ENCODE measurements at places on chromosomes 16 and 17.

DNA sequence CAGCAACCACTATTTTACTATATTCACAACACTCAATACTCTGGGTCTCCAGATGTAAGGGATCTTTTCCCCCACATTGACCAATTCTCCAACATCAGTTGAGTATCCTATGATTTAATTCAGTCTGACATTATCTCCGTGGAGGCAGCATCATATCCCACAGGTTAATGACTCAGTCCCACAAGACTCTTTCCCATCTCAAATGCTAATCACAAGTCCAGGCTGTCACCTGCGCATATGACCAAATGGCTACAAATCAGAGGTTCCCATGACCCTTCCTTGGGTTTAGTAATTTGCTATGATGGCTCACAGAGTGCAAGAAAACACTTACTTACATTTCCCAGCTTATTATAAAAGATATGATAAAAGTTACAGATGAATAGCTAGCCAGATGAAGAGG is 18.7 kb downstream of the ACSM3 start:
- DNase-seq = no peak

- peak; percentile 49 for DNase-seq
Measured at GRCh38 chr17:74749279-74750038, 1.0 kb downstream of the NHERF1 start.

DNA sequence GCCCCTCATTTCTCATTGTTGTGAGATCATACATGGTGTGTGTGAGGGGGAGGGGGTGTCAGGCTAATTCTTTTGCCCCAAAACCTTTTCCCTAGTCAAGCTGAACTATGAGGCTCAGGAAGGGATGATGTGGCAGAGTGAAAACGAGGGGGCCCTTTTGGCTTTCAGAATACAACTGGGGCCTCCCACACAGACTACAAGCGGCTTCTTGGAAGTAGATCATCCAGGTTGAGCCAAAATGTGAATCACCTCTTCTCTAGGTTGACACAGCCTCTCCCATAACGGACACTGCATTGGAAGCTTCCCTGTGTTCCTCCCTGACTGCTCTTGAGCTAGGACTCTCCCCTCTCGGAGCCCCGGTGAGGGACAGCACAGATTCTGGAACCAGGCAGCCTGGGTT is 2.3 kb upstream of the ALKBH5 start:
- no peak for DNase-seq

DNA sequence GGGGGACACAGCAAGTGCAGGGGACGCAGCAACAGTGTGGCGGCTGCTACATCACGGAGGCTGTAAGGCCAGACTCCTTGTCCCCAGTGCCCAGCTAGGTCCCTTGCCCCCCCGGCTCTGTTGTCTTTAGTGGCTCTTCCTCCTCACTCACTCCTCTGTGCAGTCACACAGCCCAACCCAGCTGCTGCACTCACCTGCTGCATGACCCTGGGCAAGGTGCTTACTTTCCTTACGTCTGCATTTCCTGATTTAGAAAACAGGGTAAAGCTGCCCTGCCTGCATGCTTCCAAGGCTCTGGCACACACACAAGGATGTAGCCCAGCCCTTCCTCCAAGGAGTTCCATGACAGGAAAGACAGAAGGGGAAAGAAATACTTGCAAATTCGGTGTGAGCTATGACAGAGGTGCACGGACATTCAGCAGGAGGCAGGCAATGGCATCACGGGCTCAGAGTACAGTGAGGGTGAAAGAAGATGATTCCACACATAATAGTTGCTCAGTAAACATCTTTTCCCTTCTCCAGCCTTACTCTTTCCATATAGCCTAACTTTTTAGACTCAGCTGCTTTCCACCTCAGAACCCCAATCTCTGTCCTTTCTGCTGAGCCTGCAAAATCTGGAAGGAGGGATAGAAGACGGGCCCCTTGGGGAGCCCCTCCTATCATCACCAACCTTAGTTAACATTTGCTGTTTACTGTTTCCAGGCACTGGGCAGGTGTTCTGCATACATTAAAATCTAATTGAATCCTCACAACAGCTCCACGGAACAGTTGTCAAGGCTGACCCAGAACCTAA is 150.9 kb downstream of the MRM1 start:
- no peak for DNase-seq

DNA sequence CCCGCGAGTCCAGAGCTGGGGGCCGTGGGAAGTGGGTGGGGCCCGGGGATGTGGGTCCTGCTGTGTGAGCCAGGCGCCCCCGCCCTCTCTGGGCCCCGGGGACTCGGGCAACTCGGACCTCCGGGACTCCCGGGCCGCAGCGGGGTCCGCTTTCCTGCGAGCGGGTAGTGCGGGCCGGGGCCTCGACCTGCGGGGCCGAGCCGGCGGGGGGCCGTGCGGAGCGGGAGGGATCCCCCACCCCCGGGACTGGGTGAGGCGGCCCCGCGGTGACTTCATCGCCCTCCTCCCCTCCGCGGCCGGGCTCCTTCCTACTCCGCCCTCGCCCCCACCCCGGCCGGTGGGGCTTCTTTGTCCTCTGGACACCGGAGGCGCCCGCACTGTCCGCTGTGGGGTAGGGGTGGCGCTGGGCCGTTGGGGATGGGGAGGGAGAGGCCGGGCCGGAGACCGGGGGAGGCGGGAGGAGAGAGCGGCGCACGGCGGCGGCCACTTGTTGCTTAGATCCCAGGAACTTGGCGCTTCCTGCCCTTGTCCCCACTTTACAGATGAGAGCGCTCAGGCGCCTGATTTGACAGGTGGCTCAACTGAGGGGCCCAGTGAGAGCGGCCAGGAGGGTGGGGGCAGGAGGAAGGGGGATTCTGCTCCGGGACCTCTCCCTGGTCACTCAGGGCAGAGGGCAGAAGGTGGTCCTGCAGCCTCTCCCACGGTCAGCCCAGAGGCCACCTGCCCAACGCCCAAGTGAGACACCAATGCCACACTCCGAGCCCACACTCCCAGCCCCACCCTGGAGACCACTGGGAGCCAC is 874 bp downstream of the CMTM3 start:
- no peak for DNase-seq

DNA sequence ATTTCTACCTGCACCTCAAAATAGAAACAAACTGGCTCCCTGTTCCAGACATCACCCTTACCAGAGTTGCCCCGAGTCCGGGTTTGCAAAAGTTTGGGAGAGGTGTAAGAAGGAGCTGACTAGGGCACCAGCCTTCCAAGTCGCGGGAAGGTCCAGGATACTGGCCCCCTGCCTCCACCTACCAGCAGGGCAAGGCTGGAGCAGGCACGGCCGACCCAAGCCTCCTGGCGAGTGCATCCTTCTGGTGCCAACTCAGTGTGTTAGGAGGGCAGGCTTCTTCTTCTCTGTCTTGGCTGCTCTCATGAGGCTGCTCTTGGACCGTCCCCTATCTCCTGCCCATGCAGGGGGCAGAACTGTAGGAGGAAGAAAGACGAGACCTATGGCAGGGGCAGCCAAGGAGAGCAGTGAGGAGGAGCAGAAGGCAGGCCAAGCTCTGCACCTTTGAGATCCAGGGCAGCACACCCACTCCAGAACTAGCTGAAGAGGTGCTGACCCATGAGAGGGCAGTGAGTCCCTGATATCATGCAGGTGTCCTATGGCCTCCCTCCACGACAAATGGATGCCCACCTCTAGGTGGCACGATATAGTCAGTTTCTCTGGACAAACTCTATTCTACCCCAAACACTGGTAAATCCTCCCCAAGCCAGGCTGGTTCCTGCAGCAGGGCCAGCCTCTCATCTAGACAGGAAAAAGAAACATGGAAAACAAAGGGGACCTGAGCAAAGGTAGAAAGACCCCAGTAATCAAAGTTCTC is 54.4 kb downstream of the CYTH1 start:
- no peak for DNase-seq

GRCh38 chr16:76081967-76082366 is 195.2 kb upstream of the CNTNAP4 start:
- no peak for DNase-seq

DNA sequence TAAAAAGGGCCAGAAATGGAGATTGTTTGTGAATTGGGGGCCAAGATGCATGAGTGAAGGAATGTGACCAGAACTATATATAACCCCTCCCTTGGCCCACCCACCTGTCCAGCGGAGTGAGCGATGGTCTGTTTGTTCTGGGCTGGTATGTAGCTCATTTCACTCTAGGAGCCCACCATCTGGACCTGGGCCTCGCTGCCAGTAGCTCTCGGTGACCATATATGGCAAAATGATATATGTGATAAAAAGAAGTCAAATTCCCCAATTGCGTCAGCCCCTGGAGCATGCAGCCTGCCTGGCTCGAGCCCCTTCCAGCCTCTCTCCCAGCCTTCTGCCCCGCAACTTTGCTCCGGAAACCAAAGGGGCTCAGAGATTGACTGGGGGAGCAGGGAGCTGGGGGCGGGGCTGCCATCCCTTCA is 47.3 kb downstream of the CCDC42 start:
- DNase-seq = no peak

GRCh38 chr17:79739148-79740062 is 8.7 kb downstream of the ENPP7 start:
- no peak for DNase-seq

DNA sequence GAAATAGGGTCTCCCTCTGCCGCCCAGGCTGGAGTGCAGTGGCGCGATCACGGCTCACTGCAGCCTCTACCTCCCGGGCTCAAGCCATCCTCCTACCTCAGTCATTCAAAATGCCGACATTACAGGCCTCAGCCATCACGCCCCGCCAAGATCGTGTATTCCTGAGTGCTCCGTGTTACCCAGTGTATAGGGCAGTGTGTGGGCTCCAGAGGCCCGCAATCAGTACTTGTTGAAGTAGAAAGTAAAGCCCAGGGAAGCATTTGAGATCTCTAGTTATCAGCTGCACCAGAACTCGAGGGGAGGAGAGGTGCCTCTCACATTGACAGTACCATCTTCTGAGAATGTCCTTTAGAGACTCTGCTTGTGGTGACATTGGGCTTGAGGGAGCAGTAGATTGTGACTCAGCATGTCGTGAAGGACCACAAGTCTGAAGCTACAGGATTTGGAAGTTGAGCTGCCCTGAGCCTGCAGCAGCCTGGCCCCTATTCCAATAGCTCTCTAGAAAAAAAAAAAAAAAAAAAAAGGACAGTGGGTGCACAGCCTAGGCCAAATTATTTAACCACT is 1.1 kb upstream of the PRPSAP1 start:
- DNase-seq = peak; percentile 31

DNA sequence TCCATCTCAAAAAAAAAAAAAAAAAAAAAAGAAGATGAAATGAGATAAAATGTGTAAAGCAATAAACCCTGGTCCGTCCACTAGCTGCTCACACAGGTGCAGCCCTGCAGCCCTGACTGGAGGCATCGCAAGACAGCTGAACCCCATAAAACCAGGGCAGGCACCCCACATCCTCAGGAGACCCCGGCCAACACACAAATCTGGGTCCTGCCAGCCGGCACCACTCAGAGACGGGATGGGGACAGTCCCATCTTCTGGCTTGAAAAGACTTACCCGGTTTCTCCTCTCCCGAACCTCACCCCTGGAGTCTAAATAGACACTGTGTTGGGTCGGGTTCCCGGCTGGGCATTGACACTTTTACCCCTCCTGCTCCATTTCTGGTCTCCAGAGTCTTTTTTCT is 52.7 kb upstream of the TNRC6C start:
- DNase-seq = no peak

- peak; percentile 59 for DNase-seq
Measured at GRCh38 chr17:49494986-49495841, at the start of gene NGFR. TSS of gene NGFR (plus strand) at chr17:49495293. CDS start at chr17:49495418, 125 bp downstream.

GRCh38 chr16:2043667-2044451 is 3.8 kb downstream of the NTHL1 start:
- no peak for DNase-seq

GRCh38 chr16:21638573-21638975 is 13.8 kb downstream of the IGSF6 start:
- no peak for DNase-seq

GRCh38 chr16:61435346-61435745 is 600.9 kb downstream of the CDH8 start:
- DNase-seq = no peak

- DNase-seq = no peak
Measured at GRCh38 chr17:231966-232807, 50.7 kb upstream of the DOC2B start.

DNA sequence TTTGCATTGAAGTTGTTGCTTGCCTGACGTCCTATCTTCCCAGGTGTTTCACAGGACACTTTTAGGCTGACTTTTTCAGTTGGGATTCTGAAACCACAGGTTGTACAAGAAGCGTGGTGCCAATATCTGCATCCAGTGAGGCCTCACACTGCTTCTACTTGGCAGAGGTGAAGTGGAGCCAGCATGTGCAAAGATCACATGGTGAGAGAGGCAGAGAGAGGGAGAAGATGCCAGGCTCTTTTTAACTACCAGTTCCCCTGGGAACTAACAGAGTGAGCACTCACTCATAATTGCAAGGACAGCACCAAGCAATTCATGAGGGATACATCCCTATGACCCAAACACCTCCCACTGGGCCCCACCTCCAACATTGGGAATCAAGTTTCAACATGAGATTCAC is 5.8 kb upstream of the ABCA6 start:
- no peak for DNase-seq

DNA sequence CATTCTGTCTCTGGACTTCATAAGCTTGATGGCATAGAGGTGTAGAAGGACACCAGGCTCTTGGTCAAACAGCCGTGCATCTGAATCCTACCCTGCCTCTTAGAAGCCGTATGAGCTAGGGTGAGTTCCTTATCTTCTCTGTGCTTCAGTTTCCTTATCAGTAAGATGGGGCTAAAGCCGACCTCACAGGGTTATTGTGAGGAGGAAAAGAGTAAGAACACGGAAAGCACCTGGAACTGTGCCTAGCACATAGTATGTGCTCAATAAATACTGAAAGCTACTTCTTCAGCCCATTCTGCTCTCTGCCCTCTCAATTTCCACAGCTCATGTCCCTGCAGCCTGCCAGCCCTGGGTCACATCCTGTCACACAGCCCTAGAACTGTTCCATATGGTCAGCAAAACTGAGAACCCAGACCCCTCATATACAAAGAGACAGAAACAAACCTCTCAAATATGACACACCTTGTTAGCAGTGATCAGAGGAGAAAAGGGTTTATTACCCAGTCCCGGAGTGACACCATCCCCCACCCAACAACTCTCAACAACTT is 17.0 kb upstream of the UBTF start:
- no peak for DNase-seq

GRCh38 chr17:80071116-80071841 is 30.1 kb upstream of the GAA start:
- no peak for DNase-seq

DNA sequence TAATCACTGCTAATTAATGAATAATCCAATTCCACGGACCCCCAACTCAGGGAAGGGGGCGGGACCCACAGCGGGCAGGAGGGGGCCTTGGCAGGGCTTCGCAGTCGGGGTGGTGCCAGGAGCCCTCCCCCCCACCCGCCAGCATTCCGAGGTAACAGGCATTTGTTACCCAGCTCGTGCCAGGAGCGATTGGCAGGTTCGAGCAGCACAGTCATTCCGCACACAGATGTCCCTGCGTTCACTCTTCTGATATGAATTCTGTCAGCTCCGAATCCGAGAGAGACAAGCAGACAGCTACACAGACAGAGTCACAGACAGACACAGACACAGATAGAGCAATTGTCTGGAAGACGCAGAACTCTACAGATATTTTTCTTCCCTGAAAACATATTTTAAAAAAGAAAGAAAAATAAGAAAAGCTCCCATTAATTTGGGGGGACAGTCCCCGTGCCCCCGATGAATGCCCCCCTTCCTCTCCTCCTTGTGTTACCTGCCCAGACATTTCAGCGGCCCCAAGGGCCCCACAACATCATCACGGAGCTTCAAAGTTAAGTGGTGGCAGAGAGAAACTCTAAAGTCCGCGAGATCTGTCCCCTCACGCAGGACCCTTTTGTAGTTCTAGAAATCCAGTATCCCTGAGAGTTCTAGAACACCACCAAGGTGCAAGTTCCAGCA is 10.2 kb downstream of the NEUROD2 start:
- no peak for DNase-seq

Measured in NAMALWA (cell line).